Peyer's patch (tissue), 4 donors: ENCODE measurements at places on chromosomes 6 and 20. TPM values are rescaled to one million over a fixed set of nuclear protein-coding genes. Genes with fewer than 3 reads are reported as not detected.
A peak's percentile ranks its signal among the peaks of the same experiment; 100 is the strongest.

DNA sequence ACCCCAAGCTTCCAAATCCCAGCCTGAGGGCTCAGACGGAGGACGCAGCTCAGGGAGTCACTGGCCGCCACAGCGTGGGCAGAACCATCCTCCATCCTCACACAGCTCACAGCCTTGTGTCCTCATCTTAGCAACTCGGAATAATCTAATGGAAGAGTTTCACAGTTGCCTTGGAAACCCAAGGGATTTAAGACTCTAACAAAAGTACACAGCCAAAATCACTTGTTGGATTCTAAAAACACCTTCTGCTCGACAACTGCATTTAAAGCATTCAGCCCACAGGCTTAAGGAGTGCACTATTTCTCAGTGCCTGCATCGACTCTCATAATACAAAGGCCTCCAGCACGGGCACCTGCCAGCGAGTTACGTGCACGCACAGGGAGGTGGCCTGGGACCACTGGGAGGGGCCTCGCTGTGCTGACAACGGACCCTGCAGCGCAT is 45.4 kb downstream of the ZBTB46 start:
- no peaks in the 10 kb centered on the region for H3K36me3 ChIP-seq
- no peak for DNase-seq
- no peaks in the 10 kb centered on the region for H3K27me3 ChIP-seq
- no peak overlapping the region for H3K27ac ChIP-seq
- no peak overlapping the region for H3K4me3 ChIP-seq
- H3K4me1 ChIP-seq: no peaks in the 10 kb centered on the region

GRCh38 chr6:3663081-3663480 is 88.4 kb downstream of the PXDC1 start:
- DNase-seq: no peak
- H3K27me3 ChIP-seq: no peaks in the 10 kb centered on the region
- no peaks in the 10 kb centered on the region for H3K36me3 ChIP-seq
- H3K4me3 ChIP-seq: no peak overlapping the region
- no peaks in the 10 kb centered on the region for H3K4me1 ChIP-seq

DNA sequence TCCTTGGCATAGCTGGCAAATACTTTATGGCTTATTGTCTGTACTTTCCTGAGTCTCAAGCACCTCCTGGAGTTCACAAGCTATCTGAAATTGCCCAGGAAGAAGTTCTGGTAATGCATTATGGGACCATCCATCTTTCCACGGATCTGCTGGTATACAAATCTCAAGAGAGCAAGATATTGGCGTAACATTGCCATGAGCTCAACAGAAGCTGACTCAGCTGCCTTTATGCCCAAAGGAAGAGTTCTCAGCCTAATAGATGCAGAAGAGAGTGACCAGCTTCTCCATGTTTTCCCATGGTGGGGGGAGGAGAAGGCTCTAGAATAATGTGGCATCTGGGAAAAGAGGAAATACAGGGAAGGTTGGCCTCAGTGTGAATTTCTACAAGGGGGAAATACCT is 78.7 kb downstream of the UST start:
- DNase-seq: no peak
- no peaks in the 10 kb centered on the region for H3K4me1 ChIP-seq
- no peaks in the 10 kb centered on the region for H3K27me3 ChIP-seq
- H3K27ac ChIP-seq: no peak overlapping the region

DNA sequence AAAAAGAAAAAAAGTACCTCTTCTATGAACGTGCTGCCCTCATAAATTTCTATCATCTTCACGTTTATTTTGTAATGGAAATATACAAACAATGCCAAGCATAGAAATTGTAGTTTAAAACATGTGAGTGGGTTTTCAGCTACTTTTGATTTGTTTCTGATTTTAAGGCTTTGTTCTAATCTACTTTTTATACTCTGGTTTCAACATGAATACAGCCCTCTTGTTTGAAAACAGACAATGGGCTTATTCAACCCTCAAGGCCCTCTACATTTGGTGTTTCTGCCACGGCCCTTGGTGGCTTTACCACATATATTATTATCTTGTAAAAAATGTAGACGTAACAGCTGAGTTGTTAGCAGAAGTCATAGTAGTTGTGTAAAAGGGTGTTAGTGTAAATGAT is 153.9 kb downstream of the SOX4 start:
- no peaks in the 10 kb centered on the region for H3K4me1 ChIP-seq
- no peaks in the 10 kb centered on the region for H3K27me3 ChIP-seq
- H3K4me3 ChIP-seq: no peak overlapping the region
- H3K27ac ChIP-seq: no peak overlapping the region

- no peaks in the 10 kb centered on the region for H3K4me1 ChIP-seq
- no peak overlapping the region for H3K4me3 ChIP-seq
- no peak for DNase-seq
- no peaks in the 10 kb centered on the region for H3K27me3 ChIP-seq
- H3K27ac ChIP-seq: no peak overlapping the region
Observed at GRCh38 chr20:60306105-60306504, 347.9 kb downstream of the CDH26 start.

GRCh38 chr6:143884216-143884900 is 20.1 kb downstream of the ZC2HC1B start:
- no peak overlapping the region for H3K4me3 ChIP-seq
- DNase-seq: no peak
- H3K4me1 ChIP-seq: no peaks in the 10 kb centered on the region
- no peak overlapping the region for H3K27ac ChIP-seq
- no peaks in the 10 kb centered on the region for H3K27me3 ChIP-seq
- no peaks in the 10 kb centered on the region for H3K36me3 ChIP-seq

DNA sequence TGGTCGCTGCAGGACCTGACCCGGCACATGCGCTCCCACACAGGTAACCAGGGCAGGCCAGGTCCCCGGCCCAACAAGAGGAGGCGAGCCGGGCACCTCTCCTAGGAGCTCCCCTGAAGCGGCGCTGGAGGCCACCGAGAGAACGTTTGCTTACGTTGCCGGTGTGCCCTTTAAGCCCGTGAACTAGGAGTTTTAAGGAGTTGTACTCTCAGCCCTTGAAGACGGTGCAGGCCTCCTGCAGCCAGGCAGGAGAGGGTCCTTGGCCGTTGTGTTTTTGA is 65.9 kb downstream of the SSR1 start:
- no peaks in the 10 kb centered on the region for H3K36me3 ChIP-seq
- peaks cover 15% of the 10 kb centered on the region for H3K4me1 ChIP-seq
- H3K27me3 ChIP-seq: no peaks in the 10 kb centered on the region
- DNase-seq: no peak
- H3K4me3 ChIP-seq: no peak overlapping the region
- no peak overlapping the region for H3K27ac ChIP-seq

DNA sequence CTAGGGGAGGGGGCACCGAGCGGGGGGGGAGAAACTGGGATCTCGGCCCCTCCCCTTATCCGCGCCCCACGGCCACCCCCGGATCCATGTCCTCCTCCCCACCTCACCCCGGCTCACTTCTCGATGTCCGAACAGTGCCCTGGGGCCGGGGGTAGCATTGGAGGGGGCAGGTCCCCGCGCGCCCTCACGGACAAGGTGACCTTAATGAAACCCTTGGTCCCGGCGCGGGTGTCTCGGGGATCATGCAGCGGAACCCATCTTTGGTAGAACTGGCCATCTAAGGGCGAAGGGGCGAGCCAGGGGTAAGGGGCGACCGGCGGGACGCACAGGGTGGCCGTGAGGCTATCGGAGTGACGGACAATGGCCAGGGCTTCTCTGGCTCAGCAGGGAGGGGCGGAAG is 13.6 kb upstream of the SPAG4 start:
- no peak overlapping the region for H3K27ac ChIP-seq
- H3K4me1 ChIP-seq: no peaks in the 10 kb centered on the region
- H3K4me3 ChIP-seq: peak overlapping the region; percentile 63
- no peak for DNase-seq
- H3K36me3 ChIP-seq: no peaks in the 10 kb centered on the region

- H3K27me3 ChIP-seq: no peaks in the 10 kb centered on the region
- no peak for DNase-seq
- peaks cover 57% of the 10 kb centered on the region for H3K36me3 ChIP-seq
- no peak overlapping the region for H3K27ac ChIP-seq
- no peaks in the 10 kb centered on the region for H3K4me1 ChIP-seq
Observed at GRCh38 chr6:13593103-13593502, 18.7 kb downstream of the SIRT5 start.

DNA sequence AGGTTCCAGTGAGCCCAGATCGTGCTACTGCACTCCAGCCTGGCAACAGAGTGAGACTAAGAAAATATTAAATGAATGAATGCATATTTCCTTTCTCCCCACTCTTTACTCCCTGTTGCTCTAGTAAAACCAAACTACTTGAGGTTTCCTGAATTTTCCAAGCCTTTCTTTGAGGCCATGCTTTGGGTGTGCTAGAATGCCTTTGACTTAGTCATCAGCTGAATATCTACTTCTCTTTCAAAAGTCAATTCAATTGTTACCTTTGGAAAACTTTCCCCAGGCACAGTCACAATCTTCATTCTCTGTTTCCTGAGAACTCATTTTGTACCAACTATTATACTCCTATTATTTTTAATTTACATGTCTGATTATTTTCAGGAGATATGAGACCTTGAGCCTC is 27.5 kb upstream of the CEP85L start:
- no peaks in the 10 kb centered on the region for H3K27me3 ChIP-seq
- no peaks in the 10 kb centered on the region for H3K4me1 ChIP-seq
- H3K36me3 ChIP-seq: no peaks in the 10 kb centered on the region
- no peak overlapping the region for H3K4me3 ChIP-seq
- H3K27ac ChIP-seq: no peak overlapping the region
- DNase-seq: no peak

DNA sequence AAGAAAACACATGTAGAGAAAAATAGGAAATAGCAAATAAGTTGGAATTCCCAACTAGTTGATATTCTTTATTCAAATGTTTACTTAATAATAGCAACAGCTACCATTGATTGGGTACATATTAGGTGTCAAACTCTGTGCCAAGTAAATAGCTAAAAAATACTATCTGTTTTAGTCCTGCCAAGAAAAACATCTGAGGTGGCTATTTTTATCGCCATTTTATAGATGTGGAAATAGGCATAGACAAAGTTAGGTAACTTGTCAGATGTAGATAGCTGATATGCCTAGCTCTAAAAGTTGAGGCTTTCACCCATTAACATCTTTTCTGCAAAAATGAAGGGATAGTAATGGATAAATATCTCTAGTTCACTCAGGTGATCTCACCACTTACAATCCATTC is 549.2 kb upstream of the ID4 start:
- no peak overlapping the region for H3K27ac ChIP-seq
- DNase-seq: no peak
- no peaks in the 10 kb centered on the region for H3K36me3 ChIP-seq
- no peak overlapping the region for H3K4me3 ChIP-seq
- no peaks in the 10 kb centered on the region for H3K27me3 ChIP-seq

DNA sequence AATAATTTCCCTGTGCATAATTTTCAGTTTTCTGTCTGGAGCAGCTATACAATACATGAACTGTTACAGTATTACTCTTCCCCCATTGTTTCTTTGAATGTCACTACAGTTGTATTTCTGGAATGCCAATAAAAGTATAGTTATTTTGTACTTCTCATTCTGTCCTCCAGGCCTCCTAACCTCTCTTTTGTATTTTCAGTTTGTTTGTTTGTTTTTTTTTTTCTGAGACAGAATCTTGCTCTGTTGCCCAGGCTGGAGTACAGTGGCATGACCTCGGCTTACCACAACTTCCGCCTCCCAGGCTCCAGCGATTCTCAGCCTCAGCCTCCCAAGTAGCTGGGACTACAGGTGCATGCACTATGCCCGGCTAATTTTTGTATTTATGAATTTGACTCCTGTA is 16.8 kb upstream of the ARID1B start:
- no peak overlapping the region for H3K4me3 ChIP-seq
- H3K4me1 ChIP-seq: no peaks in the 10 kb centered on the region
- DNase-seq: no peak
- H3K36me3 ChIP-seq: no peaks in the 10 kb centered on the region
- H3K27ac ChIP-seq: no peak overlapping the region

- H3K4me1 ChIP-seq: no peaks in the 10 kb centered on the region
- no peak overlapping the region for H3K27ac ChIP-seq
- no peak for DNase-seq
- no peak overlapping the region for H3K4me3 ChIP-seq
- no peaks in the 10 kb centered on the region for H3K36me3 ChIP-seq
- no peaks in the 10 kb centered on the region for H3K27me3 ChIP-seq
Observed at GRCh38 chr20:47150403-47151152, 205.9 kb downstream of the ZMYND8 start.

- H3K4me1 ChIP-seq: no peaks in the 10 kb centered on the region
- no peak overlapping the region for H3K27ac ChIP-seq
- H3K36me3 ChIP-seq: no peaks in the 10 kb centered on the region
- no peaks in the 10 kb centered on the region for H3K27me3 ChIP-seq
Observed at GRCh38 chr20:46771195-46771588, 61.7 kb downstream of the SLC2A10 start.

- H3K27ac ChIP-seq: no peak overlapping the region
- H3K4me1 ChIP-seq: no peaks in the 10 kb centered on the region
- no peak overlapping the region for H3K4me3 ChIP-seq
- no peaks in the 10 kb centered on the region for H3K36me3 ChIP-seq
Observed at GRCh38 chr6:167719920-167720319, 106.8 kb upstream of the AFDN start.

- H3K4me1 ChIP-seq: no peaks in the 10 kb centered on the region
- H3K4me3 ChIP-seq: no peak overlapping the region
- no peaks in the 10 kb centered on the region for H3K27me3 ChIP-seq
Observed at GRCh38 chr20:51886891-51887608, 84.7 kb upstream of the SALL4 start.

GRCh38 chr6:51323056-51323455 is 504.4 kb downstream of the TFAP2B start:
- no peak overlapping the region for H3K27ac ChIP-seq
- no peaks in the 10 kb centered on the region for H3K27me3 ChIP-seq
- H3K36me3 ChIP-seq: no peaks in the 10 kb centered on the region
- H3K4me3 ChIP-seq: no peak overlapping the region
- DNase-seq: no peak

DNA sequence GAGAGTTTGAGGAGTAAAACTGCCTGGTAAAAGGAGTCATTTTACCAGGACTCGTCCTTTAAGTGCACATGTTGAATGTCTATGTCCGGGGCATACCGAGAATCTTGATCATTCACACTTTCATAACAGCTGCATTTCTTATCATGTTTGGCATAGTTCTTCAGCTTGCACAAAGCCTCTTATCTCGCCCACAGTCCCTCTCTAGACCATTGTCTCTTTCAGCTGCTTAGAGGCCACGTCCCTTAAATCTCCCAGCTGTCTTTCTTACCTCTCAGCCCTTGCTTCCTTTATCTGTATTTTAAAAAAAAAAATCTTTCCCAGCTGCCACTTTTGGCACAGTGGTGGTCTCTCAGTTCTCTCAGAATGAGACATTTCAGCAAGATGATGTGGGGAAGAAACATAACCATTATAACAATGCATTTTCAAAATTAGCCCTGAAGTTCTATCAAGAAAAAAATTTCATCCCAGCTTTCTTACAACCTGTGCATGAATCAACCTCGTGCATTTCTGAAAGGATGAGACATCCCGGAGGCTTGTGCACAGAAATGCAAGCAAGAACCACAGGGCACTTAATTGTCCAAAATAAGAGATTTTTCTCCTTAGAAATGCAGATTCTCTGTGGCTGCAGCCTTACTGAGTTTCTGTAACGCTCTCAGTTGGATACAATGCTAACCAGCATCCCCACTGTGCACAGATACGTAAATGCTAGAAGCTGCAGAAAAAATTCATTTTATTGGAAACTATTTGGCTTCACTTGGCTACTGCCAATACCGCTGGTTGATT is 24.2 kb downstream of the RBM24 start:
- H3K27ac ChIP-seq: no peak overlapping the region
- no peaks in the 10 kb centered on the region for H3K27me3 ChIP-seq
- H3K36me3 ChIP-seq: no peaks in the 10 kb centered on the region

CTAGE9 gene
- not detected for total RNA-seq

SPTLC3 gene
- total RNA-seq: 21.9 TPM

CST5 gene
- total RNA-seq: not detected

SAMD3 gene
- not detected for total RNA-seq

OR2H2 gene
- not detected for total RNA-seq

COL19A1 gene
- 0.57 TPM for total RNA-seq
